ENCODE measurements at places on chromosomes 2 and 18. TPM values are rescaled to one million over a fixed set of nuclear protein-coding genes. Genes with fewer than 3 reads are reported as not detected.

Gene ANKRD36
- total RNA-seq, result 41.6 TPM

Gene TWIST2
- total RNA-seq, result 73.3 TPM

Gene DPY30
- total RNA-seq, result 68.9 TPM

Gene CRYGC
- total RNA-seq, result not detected

Gene TANC1
- 14.7 TPM for total RNA-seq

Gene PROKR1
- total RNA-seq, result not detected

Gene SPEG
- 7.8 TPM for total RNA-seq

Gene MOGAT1
- total RNA-seq, result not detected

Gene CRYBA2
- total RNA-seq, result not detected

Gene CCDC85A
- total RNA-seq, result not detected

Gene VWC2L
- total RNA-seq, result under 0.01 TPM

Gene THOC1
- 33.7 TPM for total RNA-seq

Gene IKZF2
- 4.0 TPM for total RNA-seq

Gene DHX57
- total RNA-seq, result 19.7 TPM

Gene WDR35
- total RNA-seq, result 13.9 TPM

Gene ABI2
- total RNA-seq, result 15.4 TPM

Gene TTR
- not detected for total RNA-seq

Gene ERICH2
- 1.2 TPM for total RNA-seq

Gene SERPINB11
- not detected for total RNA-seq

Gene UGT1A6
- total RNA-seq, result not detected
